ENCODE measurements at places on chromosomes 5 and 9. TPM values are rescaled to one million over a fixed set of nuclear protein-coding genes. Genes with fewer than 3 reads are reported as not detected.

DNA sequence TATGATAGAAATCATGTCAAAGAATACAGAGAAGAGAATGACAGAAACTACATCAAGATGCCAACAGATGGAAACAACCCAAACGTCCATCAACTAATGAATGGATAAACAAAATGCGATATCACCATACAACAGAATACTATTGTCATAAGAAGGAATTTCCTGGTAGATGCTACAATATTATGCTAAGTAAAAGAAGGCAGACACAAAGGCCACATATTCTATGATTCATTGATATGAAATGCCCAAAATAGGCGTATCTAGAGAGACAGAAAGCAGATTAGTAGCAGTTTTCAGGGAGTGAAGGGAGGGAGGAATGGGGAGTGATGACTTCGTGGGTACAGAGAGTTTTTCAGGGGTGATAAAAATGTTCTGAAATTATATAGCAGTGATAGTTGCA is 58.3 kb upstream of the AKNA start:
- peak; percentile 64 for DNase-seq

FEM1C gene
- total RNA-seq: 19.3 TPM

- no peak for DNase-seq
Observed at GRCh38 chr5:124393584-124394379, 352.7 kb downstream of the ZNF608 start.

- peak; percentile 82 for DNase-seq
Observed at GRCh38 chr5:80985600-80986228, 25.6 kb downstream of the RASGRF2 start.

CBY3 gene
- total RNA-seq: not detected

DNA sequence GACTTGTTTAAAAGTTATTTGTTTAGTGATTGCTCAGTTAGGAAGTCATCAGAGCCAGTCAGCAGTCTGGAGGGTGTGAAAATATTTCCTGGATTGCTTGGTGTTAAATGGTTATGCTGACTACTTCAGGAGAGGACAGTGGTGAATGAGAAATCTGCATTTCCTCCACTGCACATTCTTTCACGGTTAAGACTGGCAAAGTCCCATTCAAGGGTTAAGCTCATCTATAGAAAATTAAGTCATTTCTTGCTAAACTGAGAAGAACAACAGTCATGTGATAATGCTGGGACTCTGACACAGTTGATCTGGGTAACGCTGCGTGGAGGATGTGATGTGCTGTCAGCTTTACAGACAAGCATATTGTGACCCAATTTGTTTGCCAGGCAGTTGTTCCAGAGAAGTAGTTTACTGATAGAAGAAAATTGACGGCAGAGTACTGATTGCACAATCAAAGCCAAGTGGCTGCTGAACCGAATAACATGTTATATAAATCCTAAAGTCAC is 80.4 kb downstream of the GRAMD2B start:
- peak; percentile 27 for DNase-seq

- DNase-seq: no peak
Observed at GRCh38 chr5:72917371-72917776, 38.5 kb upstream of the FCHO2 start.
